Inflammatory macrophage treated with lipopolysaccharide for 4 hours (primary cell): ENCODE measurements at places on chromosomes 5 and 9.

DNA sequence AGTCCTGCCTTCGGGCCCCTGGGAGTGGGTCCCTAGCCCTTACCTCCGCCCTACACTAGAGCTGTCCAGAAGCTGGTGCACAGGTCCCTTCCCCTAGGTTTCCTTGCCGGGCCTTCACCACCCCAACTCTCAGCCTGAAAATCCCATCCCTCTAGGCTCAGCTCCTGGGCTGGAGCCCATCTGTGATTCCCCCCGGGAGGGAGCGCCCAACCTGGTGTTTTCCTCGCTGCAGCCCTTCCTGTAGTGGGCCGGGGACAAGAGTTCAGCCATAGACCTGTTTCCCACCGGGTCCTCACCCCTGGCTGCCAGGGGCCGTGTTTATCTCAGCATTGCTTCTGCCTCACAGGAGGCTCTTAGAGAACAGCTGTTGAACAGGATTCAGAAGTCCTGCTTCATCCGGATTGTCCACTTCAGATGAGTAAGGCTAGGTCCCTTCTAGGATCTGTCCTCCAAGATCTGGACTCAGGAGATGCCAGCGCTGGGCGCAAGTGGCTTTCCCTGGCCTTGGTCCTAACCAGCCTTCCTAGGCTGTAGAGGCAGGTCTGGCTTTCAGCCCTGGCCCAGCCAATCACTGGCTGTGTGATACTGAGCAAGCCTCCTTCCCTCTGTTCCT, 965 bp downstream of the GLIPR2 start:
- DNase-seq, result peak; percentile 44

GRCh38 chr5:68220260-68220659, 4.7 kb downstream of the PIK3R1 start:
- DNase-seq, result no peak

GRCh38 chr9:91766315-91767069, 183.5 kb downstream of the ROR2 start:
- no peak for DNase-seq

DNA sequence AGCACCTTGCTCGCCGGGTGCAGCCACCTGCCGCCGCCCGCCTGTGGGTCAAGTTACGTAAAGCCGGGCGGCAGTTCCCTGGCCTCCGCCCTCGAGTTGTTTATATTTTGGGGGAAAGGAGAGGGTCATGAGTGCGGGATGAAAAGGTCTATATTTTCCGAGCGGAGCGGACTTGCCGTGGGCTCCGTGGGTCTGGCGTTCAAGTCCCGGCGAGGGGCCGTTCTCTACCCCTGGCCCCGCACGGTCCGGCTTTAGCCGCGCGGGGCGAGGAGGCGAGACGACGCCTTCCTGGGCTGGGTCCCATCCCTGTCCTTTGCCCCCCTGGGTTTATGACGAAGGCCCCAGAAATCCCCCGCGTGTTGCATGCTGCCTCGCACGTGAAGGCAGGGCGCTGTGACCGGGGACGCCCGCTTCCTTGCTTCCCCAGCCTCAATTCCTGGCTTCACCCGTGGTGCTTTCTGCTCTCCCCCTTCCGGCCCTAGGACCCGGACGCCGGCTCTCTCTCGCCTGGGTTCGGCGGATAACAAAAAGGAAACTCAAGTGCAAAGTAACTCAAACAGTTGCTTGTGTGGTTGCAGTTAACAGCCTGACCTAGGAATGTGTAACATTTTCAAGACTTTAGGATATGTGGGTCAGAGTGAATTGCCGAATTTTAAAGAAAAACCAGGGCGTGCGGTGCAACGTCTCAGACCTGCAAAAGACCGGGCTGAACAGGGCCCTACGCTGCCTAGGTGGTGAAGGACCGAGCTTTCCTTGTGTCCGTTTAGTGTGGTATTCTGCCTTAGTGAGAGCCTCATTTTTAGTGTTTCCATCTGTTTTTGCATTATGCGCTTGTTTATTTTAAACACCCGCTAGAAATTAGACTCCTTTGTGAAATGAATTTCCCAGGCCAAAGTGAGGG, 810 bp downstream of the VPS13A start:
- DNase-seq, result peak; percentile 23

- DNase-seq, result no peak
These were observed 621 bp upstream of the GCNT4 start for GRCh38 chr5:75053054-75053303.

DNA sequence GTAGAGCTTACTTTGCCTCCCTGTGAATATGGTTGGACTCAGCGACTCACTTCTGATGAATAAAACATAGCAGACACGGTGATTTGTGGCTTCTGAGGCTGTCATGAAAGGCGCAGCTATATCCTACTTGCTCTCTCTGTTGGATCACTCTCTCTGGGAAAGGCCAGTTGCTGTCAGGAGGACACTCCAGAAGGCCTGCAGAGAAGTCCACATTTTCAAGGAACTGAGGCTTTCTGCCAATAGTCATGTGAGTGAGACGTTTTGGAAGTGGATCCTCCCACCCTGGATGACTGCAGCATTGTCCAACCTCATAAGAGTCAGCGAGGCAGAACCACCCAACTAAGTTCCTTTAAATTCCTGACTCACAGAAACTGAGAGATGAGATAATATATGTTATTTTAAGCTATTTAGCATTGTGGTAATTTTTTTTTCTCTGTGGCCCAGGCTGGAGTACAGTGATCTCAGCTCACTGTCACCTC, 156.0 kb upstream of the MAST4 start:
- DNase-seq, result peak; percentile 97

- no peak for DNase-seq
These were observed 155.7 kb upstream of the EFNA5 start for GRCh38 chr5:107826311-107827000.

DNA sequence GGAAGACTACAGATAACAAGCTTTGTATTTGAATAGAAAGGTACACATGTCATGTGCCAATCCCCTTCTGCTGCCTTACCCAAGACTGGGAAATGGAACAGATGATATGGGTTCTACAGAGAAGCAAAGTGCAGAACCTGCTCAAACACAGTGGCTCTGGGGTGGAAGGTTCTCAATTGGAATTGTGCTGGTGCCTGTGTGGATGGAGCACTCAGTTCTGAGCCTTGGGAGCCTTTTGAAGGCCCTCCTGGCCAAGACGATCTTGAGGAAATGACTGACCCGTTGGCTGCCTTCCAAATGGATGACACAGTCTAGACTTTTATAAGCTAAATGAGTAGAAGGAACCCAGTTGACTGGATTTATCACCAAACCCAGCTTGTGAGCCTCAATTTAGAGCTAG, 4.2 kb upstream of the PRSS3 start:
- DNase-seq, result peak; percentile 37

DNA sequence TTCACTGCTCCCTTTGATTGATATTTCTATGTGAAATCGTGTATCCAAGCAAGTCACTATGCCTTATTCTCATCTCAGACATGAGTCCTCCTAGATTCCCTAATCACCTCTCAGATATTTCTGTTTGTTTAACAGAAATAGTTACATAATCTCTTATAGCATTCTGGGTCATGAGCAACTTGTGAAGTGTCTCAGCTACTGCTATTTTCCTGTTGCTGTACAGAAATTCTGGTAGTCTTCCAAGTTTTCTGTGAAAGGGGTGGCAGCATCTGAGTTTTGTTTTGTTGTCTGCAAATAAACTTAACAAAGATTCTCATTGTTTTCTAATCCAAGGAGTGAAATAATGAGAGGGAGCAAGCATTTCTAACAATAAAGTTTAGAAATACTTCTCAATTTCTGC, 256.9 kb upstream of the ST8SIA4 start:
- no peak for DNase-seq

GRCh38 chr9:131737426-131737825, 2.5 kb downstream of the RAPGEF1 start:
- DNase-seq, result peak; percentile 60
